CD4-positive, alpha-beta T cell treated with Interferon alpha-2 for 1 hour (primary cell): ENCODE measurements at places on chromosomes 2 and 18.
A peak's percentile ranks its signal among the peaks of the same experiment; 100 is the strongest.

GRCh38 chr2:217049956-217050355 lies 190.1 kb upstream of the TNP1 start:
- DNase-seq: no peak

DNA sequence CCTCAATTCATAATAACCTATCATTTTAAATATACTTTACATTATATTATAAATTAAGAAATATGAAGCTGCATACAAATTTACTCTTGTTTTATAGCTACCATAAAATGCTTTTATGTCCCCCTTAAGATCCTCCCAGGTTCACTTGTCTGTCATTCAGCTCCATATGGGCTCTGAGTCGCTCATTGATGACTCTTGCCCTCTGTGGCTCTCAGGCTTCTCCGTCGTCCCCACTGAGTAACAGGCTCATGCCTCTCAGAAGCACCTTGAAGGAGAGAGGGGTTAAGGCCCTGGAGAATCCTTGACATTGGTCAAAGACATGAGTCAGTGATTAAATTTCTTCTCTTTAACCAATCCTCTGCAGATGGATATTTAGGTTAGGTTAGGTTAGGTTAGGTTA lies 6.2 kb upstream of the MCM6 start:
- no peak for DNase-seq

GRCh38 chr18:25533218-25533617 lies 181.3 kb upstream of the ZNF521 start:
- no peak for DNase-seq

- DNase-seq: no peak
These were observed 17.7 kb downstream of the SH3BP4 start for GRCh38 chr2:234969306-234970098.

DNA sequence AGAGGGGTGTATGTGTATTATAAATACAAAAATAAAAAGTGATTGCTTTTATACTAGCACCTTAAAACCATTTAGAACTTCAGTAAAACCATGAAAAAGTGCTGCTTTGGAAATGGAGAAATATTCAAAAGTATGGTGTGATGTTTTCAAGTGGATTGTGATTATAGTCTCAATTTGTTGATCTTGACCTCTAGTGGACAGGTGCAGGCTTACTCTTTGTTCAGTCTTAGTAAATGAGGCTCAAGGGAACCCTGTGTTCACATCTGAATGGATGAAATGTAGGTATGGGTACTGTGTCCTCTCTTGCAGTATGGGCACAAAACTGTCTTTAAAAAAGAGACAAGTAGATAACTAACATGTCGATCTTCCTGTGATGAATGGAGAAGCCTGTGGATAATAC lies 145.8 kb downstream of the MCFD2 start:
- DNase-seq: no peak

- peak; percentile 29 for DNase-seq
These were observed 12.8 kb upstream of the GBX2 start for GRCh38 chr2:236180831-236181453.

GRCh38 chr2:65957454-65957853 lies 477.5 kb upstream of the MEIS1 start:
- no peak for DNase-seq

DNA sequence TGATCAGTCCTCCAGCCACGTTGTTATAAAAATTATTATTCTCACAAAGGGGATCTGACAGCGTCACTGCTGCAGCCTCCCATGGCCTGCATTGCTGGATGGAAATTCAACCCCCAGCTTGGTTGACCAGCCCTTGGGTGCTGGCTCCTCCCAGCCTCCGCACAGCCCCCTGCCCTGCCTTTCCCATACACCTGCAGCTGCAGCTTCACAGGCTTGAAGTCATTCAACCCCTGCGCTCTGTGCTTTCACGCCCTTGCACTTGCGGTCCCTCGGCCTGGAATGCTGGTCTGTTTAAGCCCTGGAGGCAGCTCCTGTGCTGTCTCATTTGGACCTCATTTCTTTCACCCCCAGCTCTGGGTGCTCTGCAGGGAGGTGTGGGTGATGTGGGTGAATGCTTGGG lies 860 bp upstream of the CD8A start:
- DNase-seq: no peak

GRCh38 chr2:157769856-157770255 lies 106.3 kb downstream of the ACVR1 start:
- no peak for DNase-seq

GRCh38 chr2:135607561-135607960 lies 76.3 kb downstream of the R3HDM1 start:
- no peak for DNase-seq

DNA sequence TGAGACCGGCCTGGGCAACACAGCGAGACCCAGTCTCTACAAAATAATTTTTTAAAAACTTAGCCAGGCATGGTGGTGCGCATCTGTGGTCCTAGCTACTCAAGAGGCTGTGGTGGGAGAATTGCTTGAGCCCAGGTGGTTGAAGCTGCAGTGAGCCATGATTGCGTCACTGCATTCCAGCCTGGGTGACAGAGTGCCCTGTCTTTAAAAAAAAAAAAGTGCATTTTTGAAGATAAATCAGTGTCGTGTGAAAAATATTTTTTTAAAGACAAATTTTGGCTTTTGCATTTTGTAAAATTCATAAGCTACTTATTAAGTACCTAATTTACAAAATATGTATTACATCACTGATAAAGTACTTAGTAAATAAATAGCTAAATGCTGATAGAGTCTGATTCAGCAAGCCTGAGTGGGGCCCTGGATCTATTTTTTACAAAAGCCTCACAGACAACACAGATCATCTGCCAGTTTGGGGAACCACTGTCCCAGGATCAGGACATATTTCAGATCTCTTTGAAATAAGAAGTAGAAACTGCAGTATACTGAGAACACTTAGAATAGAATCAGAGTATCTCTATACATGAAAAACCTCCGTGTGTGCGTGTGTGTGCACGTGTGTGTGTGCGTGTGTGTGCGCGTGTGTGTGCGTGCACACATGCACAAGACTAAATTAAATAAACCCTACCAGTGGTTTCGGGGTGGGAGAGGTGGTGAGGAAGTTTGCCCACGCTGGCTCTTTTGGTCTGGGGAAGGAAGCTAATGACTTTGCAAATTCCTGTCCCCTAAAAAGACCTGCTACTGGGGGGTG lies 61.6 kb downstream of the AAK1 start:
- DNase-seq: peak; percentile 18

DNA sequence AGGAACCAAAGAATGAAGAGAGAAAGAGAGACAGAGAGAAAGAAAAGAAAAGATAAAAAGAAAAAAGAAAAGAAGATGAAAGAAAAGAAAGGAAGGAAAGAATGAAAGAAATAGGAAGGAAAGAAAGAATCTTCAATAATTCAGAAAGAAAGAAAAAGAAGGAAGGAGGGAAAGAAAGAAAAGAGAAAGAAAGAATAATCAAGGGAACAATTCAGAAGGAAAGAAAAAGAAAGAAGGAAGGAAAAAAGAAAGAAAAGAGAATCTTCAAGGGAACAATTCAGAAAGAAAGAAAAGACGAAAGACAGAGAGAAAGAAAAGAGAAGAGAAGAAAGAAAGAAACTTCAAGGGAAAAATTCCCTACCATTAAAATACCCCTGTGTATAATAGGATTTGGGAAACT lies 5.6 kb upstream of the KCTD1 start:
- no peak for DNase-seq

DNA sequence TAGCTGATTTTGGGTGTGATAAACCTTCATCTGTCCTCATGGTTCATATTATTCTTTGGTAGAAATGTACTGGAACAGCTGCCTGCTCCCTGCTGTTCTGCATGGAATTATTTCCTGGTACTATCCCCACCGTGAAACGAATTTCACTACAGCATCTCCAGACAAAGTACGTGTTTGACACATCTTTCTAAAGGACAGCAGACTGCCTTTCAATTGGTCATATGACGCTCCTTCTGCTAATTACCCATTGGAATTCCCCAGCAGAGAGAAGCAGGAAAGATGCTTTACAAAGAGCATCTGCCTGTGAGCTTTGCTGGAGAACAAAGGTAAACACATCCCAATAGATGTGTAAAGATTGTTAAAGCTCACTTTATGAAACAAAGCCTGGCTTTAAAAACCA lies 4.4 kb upstream of the RFX8 start:
- no peak for DNase-seq

DNA sequence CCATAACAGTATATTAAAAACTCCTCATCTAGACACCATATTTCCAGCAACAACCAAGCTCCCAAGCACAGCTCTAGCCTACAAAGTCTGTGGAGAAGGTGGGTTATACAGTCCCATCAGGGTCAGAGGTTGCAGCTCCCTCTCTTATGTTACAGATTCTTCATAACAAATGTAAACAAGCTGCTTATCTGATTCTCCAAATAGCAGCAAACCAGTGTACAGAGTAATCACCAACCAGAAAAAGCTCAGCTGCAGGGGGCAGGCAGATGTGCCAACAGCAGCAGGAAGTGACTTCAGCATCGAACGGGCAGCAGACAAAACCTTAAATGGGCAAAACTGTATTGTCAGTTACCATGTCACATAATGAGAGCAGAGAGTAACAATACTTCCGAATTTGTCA lies 52.9 kb upstream of the NABP1 start:
- DNase-seq: peak; percentile 91
